ENCODE measurements at places on chromosomes 11 and 22.

DNA sequence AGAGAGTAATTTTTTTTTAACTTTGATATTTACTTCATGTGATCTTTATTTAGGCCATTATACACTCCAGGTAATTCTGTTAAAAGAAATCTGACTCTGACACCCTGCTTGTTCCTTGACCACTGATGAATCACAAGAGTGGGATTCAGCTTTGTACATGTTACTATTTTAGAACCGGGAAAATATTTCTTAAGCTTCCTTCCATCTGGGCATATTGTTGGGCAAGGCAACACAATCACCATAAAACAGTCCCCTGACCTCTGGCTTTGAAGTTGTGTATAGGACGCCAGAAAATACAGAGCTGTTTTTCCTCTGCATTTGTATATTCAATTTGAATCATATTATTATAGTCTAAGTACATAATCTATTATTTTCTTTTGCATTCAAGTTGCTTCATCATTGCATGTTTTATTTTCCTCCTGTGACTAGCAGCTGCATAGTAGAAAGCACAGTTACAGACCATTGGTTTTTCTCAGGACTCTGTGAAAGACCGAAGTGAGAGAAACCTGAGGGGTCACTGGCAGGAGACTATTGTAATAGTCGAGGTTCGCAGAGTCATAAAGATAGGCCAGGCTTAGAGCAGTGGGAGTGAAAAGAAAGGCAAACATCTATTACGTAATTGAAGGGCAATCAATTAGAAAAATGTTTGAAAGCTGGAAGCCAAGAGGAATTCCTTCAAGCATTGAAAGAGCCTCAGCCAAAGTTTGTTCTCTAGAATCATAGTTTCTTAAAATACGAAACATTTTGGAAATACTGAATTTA, 51.8 kb upstream of the SLC36A4 start:
- no peak for DNase-seq

DNA sequence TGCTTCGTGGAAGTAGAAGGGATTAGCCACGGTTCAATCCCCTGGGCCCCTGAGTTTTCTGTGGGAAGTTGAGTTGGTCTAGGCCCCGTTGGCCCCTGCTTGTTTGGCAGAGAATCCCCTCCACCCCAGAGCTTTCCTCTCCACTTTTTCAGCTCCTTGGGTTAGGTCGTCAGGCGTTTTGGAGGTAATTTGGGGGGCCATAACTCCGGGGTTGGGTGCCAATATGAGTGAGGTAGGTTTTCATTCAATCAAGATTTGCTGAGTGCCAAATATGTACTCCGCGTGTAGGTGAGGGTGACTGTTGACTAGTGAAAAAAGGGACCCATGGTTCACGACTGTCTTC, 590 bp downstream of the ATG13 start:
- DNase-seq = no peak

- no peak for DNase-seq
Observed at GRCh38 chr11:79422866-79423265, 18.0 kb downstream of the TENM4 start.

GRCh38 chr11:117501237-117501898, 173.7 kb downstream of the CEP164 start:
- DNase-seq = no peak

DNA sequence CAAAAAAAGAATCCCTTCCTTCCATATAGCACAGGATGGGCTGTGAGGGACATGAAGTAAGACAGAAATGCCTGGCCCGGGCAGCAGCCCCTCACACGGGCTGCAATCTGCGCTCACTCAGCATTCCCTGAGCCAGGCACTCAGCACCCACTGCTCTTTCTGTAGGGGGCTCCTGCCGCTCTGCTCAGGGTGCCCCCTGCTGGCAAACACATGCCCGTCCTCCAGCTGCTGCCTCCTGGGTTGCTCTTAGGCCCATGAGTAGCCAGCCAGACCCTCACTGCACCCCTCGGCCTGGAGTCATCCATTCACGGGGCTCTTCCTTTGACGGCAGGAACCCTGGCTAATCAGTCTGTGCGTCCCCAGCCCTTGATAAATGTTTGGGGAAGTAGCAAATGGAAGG, 6.9 kb downstream of the MCAT start:
- DNase-seq = no peak

DNA sequence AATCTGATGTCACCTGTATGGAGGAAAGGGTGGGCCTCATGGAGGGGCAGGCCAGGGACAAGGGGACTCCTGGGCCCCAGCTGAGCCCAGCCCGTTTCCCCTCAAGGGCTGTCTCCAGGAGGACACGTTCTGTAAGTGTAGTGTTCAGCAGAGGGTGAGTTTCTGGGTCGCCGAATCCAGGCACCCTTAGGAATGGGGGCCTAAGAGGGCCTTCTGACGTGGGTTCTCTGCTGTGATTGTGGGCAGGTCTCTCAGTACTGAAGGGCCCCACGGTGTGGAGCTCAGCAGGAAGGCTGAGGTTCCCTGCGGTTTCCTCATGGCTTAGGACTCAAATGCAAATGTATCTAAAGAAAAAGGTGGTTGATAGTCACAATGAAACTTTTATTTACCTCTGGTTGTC, 6.5 kb downstream of the PTDSS2 start:
- DNase-seq = no peak

DNA sequence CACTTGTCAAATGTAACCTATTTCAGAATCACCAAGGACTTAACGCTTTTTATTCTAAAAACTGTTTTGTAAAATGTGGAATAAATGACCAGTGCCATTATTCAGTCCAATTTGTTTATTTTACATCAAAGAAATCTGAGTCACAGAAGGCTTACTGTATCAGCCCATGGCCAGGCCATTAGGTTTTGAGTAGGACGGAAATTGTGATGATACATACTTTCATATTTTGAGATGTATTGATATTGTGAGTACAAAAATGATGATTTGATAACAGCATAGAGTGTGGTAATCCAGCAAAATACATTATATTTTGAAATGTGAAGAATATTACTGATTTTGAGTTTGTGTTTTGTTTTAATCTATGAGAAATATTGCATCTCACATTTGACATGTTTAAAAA, 81.1 kb downstream of the PIWIL3 start:
- no peak for DNase-seq

- no peak for DNase-seq
Observed at GRCh38 chr11:63623513-63624140, 9.4 kb upstream of the PLAAT3 start.

DNA sequence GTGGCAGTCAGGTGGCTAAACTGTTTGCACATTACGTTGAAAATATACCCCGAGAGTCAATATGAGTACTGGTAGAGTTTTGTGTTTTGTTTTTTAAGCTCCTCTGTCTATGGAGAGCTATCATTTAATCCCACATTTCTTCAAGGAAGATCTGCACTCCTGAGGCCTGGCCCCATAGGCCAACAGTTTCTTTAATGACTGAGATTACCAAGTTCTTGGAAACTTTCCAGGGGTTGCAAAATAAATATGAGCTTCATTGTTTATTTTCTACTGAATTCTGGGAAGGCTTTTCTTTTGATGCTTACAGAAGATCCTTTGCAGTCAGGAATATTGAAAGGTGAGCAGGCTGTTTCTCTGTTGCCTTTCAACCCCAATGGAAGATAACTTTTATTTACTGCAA, 452.0 kb downstream of the JRKL start:
- no peak for DNase-seq

DNA sequence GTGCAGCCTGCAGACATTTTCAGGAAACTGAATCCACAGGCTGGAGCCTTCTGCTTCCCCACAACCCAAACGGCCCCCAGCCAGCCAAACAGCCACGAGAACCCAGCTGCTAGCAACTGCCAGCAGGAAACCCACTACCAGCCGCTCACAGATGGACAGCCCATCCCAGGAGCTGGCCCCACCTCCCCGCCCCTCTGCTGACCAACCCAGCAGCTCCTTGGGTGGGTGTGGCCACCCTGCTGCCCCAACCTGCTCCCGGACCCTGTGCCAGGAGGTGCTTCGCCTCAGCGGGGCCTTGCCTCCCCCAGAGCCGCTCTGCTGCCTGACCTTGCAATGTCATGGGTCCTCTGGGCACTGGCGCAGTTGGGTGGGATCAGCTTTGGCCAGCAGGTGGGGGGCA, 8.2 kb upstream of the CCDC188 start:
- no peak for DNase-seq

GRCh38 chr22:37362621-37363020, 64.7 kb downstream of the ELFN2 start:
- DNase-seq = no peak

DNA sequence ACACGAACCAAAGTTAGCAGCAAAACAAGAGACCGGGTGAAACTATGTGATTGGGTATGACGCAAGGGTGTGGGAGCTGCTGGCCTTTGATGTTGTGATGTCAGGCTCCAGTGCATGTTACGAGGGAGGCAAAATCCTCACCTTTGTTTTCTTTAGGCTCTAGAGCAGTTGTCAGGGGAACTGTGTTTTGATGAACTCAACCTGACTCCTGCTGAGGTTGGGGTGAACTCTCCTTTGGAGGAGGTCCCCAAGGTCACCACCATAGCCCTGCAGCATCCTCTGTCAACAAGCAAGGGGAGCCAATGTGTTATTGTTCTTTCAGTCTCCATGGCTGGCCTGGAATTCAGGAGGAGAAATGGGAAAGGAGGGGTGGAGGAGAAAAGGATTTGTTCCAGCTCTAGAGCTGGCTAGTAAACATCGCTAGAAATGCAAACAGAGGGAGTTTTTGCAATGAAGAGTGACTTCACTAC, 33.8 kb downstream of the RASSF10 start:
- no peak for DNase-seq

DNA sequence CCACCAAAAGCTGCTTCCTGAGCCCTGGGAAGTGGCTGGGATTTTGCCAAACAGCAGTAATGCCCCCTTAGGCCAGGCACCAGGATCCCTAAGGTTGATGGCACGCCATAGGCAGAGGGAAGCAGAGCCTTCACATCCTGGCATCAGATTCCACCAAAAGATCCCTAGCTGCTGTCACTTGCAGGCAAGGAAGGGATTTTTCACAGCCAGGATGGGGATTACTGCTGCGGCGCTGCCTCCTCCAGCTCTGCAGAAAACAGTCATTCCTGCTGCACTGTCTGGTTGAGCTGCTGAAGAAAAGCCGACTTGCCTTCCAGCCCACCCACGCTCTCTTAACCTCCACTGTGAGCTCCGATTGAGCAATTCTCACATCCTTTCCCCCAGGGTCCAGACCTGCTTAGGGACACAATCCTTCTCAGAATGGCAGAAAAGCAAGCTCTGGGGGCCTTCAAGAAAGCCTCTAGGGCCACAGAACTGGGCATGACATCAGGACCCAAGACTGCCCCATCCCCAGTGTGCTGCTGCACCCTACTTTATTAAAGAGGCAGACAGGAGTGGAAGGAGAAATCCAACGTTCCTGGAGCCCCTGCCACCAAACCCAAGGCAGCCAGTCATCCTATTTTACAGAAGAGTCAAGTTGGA, 19.9 kb downstream of the SYN3 start:
- no peak for DNase-seq

Measured in skeletal muscle cell (primary cell).